Anterior cingulate cortex (tissue), 58 donors: ENCODE measurements at places on chromosomes 7 and 10.

GRCh38 chr10:100436255-100436654, 26.6 kb upstream of the WNT8B start:
- no peak for DNase-seq

DNA sequence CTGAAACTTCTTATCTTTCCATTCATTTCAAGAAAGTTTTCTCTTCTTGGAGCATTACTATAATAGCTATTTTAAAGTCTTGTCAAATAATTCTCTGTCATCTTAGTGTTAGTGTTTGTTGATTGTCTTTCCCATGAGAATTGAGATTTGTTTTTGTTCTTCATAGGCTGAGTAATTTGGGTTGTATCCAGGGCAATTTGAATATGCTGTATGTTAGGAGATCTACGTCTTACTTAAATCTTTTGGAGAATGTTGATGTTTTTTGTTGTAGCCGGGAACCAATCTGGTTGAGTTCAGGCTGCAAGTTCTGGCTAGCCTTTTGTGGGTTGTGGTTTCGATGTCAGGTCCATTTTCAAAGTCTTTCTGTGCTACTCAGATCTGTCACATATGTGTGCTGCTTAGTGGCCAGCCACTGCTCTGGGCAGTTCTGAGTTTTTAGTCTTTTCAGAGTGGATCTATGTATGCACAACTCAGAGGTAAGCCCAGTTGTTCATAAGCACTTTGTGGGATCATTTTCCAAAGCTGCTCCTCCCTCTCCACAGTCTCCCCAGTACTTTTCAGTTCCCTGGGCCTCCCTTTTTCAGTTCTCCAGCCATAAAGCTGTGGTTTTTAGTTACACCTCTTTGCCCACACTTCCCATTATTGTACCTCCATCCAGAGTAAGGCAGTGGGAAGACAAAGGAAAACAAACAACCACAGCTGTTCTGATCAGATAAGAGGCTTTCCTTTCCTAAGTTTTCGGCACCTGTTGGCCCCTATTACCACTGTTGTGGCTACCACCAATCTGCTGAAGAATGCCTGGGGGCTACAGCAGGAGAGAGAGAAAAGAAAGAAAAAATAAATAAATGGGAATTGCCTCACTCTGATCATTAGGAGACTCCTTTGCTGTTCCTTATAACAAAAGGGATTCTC, 4.7 kb upstream of the CCNJ start:
- DNase-seq: no peak

DNA sequence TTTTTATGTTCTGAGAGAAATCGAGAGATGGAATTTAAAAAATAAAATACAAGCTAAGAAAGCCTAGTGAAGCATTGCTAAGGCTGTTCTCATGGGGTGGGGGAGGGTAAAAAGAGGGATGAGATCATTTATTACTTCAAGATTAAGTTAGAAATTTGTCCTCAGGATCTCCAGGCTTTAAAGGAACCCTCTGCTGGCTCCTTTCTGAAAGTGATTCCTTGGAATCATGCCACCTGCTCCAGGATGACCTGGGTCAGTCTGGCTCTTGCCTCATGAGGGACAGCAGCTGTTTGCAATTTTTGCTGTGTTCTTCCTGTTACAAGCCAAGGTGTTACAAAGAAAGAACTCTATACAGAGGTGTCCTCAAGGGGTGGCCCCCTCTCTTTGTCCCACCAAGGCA, 69.8 kb downstream of the CDK1 start:
- no peak for DNase-seq

DNA sequence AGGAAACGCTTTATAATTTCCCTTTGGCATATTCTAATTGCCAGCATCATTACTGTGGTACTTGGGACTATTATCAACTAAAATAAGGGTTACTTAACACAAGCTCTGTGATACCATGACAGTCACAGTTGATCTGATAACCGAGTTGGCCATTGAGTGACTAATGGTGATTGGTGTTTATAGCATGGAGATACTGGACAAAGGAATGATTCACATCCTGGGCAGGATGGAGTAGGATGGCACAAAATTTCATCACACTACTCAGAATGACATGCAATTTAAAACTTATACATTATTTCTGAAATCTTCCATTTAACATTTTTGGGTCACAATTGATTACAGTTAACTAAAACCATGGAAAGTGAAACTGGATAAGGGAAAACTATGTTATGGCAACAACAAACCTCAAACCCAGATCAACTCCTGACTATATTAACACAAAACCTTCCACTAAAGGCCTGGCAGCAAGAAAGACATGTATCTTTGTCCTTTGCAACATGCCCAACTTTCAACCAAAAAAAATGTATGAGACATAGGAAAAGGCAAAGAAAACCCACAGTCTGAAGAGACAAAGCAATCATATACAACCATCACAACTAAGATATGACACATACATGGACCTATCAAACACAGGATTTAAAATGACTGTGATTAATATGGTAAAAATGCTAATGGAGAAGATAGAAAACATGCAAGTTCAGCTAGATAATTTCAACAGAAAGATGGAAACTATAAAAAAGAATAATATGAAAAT, 208.5 kb upstream of the NRP1 start:
- DNase-seq: no peak

GRCh38 chr7:75850235-75850634, 28.6 kb upstream of the RHBDD2 start:
- DNase-seq: no peak

DNA sequence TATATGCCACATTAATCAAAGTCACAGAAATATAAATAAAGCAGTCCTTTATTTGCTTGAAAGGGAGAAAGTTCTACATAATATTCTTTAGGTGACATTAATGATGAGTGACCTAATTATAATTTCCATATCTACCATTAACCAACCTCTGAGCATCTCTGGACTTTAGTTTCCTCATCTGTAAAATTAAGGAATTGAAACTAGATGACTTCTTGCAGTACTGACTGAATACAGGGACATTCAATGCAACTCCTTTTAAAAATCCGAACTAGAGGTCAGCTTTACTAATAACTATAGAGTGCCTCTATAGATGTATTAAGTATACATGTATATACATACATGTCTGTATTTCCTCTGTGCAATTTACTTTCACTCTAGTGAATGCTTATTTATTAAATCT, 3.9 kb downstream of the FMC1 start:
- no peak for DNase-seq

DNA sequence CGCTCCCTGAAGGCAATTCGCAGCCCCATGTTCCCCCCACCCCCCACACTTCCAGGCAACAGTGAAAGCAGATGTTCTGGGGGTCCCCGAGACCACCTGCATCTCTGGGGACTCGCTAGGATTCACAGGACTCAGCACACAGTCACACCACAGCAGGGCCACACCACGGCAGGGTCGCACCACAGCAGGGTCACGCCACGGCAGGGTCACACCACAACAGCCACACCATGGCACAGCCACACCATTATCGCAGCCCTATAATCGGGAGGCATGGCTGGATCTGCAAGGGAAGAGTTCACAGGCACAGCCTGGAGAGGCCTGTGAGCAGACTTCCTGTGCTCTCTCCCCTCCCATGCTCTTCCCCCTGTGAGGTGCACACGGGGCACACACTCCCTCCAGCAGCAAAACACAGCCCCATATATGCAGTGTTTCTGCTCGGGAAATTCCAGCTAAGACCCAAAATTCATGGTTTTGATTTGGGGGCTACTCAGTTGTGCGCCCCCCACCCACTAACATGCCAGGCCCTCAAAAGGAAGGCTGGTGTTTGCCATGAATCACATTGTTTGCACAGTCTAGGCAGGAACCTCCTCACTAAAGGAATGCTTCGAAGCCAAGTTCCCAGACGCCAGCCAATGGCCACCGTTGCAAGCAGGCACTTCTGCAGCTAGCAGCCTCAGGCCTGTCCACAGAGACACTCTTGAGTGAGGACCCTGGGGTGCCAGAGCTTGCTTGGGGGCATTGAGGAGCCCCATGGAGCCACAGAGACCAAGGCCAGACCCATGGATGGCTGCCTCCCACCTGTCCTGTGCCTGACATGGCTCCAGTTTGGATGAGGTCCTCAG, 7.0 kb upstream of the DPYSL4 start:
- no peak for DNase-seq

- DNase-seq: peak; percentile 31
Observed at GRCh38 chr10:1180836-1181235, 124.7 kb downstream of the WDR37 start.

- DNase-seq: no peak
Observed at GRCh38 chr7:47937065-47937687, 11.1 kb downstream of the PKD1L1 start.

GRCh38 chr7:132830941-132831340, 250.9 kb downstream of the CHCHD3 start:
- DNase-seq: no peak

GRCh38 chr7:37394158-37394557, 54.5 kb downstream of the ELMO1 start:
- no peak for DNase-seq

GRCh38 chr7:111832174-111832573, 269.9 kb upstream of the IMMP2L start:
- DNase-seq: no peak

GRCh38 chr7:128781851-128782250, 6.3 kb upstream of the OPN1SW start:
- DNase-seq: no peak

- no peak for DNase-seq
Observed at GRCh38 chr10:132628966-132629900, 91.6 kb downstream of the INPP5A start.

DNA sequence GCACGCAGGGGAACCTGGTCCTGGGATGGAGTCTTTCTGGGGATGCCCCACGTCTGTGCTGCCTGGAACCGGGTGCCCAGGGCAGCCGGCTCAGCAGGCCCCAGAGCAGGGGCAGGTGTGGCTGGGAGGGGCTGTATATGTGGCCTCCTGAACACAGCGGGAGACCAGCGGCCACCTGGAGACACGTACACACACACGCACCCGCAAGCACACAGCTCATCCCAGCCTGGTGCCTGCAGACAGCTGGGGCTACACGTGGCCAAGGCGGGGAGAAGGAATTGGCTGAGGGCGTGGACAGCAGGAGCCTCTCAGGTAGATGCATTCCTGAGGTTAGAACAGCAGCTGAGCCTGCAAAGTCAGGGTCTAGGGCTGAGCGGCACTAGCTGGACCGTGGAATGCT, 14.0 kb downstream of the ADAM8 start:
- no peak for DNase-seq

DNA sequence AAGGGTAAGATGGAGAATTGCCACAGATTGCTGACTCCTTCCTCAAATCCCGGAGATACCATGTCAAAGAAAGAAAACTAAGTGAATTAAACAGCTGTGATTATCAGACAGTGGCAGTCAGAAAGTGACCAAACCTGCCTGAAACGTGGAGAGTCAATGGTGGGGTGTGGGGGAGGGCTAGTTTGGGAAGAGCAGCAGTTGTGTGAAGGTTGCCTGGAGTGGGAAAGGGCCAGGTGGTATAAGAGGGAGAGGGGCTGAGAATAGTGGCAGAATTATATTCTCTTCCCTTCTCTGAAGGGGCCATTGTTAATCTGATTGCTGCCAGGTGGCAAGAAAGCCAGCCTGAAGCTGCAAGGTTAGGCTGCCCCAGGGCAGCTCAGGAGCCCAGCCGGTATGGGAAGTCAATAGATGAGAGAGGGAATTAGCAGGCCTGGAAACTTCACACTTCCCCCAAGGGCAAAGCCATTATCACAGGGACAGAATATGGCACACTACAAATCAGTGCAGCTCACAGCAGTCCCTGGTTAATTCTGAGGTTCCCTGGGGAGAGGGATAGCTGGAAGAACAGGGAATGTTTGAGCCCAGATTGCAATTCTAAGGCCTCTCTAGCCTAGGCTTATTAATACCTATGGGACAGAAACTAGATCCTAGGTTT, 83.9 kb upstream of the ITGB1 start:
- DNase-seq: no peak

DNA sequence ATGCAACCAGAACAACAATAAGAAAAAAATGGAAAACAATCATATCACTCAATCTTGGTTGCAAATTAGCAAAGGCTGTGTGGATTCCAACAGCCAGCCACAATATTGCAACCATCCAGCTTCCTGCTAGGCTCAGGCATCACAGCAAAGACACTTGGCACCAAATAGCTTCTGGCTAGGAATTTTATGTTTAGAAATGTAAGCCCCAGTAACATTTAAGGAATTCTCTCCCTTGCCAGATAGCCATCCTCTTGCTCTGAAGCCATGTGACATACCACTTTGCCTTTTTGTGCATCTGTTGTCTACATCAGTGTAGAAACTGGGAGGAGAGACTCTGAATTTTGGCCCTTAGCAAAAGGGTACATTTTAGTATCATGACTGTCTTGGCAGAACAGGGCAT, 22.2 kb downstream of the MKX start:
- no peak for DNase-seq

DNA sequence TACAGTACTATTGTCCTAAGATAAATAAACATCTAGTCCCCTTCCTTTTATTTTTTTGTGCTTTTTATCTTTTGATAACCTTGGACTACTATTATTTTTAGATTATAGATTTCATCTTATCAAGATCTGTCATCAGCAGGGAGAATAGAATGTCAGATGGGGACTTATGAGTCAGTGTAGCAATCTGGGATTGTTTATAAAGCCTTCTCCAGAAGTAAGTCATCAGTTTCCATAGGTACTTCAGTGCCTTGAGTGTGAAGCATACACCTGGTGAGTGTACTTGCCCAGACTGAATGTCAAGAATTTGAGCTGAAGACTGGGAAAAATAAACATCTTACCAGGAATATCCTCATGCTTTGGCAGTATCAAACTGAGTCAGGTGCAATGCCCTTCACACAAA, 2.1 kb downstream of the CASD1 start:
- DNase-seq: no peak

GRCh38 chr7:40972426-40972825, 730.5 kb downstream of the INHBA start:
- no peak for DNase-seq

- no peak for DNase-seq
Observed at GRCh38 chr7:144784943-144785342, 50.9 kb downstream of the TPK1 start.

GRCh38 chr7:94174956-94175355, 170.8 kb upstream of the BET1 start:
- DNase-seq: no peak

- DNase-seq: no peak
Observed at GRCh38 chr7:151058781-151059366, 515 bp upstream of the SLC4A2 start.
